ENCODE measurements at places on chromosomes 6 and 20.

GRCh38 chr20:57940868-57941522 is 231.2 kb upstream of the PMEPA1 start:
- no peak for DNase-seq

DNA sequence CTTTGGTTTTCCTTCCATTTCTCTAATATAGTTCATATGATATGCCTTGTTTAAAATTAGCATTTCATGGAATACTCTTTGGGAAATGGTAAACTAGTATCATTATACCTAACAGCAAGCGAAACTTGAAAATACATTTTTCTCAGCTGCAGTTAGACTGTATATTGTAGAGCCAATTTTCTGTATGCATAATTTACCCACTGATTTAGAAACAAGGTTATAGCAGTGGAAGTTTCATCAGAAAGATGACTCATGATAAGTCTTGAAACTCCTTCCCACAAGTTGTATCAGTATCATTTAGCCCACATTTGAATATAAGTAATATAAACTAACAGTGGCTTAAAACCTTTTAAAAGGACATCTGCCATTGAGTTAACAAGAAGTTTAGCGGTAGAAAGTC is 164.8 kb upstream of the BMP5 start:
- no peak for DNase-seq

- no peak for DNase-seq
Observed at GRCh38 chr6:74167976-74168375, 472.0 kb downstream of the CD109 start.

- no peak for DNase-seq
Observed at GRCh38 chr6:116004841-116005815, 55.6 kb downstream of the FRK start.

DNA sequence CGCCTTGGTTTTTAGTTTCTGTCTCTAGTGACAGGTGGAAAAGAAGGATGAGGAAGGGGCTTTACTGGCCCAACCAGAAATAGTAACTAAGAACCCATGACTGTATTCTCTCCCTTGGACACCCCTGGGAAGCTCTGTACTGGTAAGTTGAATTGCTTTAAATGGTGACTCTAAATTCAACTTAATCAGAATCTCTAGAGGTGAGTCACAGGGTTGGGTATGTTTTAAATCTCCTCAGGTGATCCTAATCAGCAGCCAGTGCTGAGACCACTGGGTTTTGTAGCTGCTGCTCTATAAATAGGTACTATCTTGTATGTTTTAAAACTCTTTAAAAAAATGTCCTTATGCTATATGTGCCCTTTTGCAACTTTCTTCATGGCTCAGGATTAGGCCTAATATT is 314.0 kb upstream of the ECI2 start:
- DNase-seq: no peak

- no peak for DNase-seq
Observed at GRCh38 chr6:160387916-160388643, 39.9 kb downstream of the SLC22A3 start.

All from Right ventricle myocardium inferior (tissue), 1 donor.